ENCODE measurements at places on chromosomes 13 and 19.

GRCh38 chr19:16180611-16181010 is 4.6 kb upstream of the FAM32A start:
- no peak for DNase-seq

GRCh38 chr19:48672994-48673393 is at the start of gene NTN5:
TSS of gene NTN5 (minus strand) at chr19:48673017. CDS start at chr19:48670986, 2,031 bp downstream.
- no peak for DNase-seq

DNA sequence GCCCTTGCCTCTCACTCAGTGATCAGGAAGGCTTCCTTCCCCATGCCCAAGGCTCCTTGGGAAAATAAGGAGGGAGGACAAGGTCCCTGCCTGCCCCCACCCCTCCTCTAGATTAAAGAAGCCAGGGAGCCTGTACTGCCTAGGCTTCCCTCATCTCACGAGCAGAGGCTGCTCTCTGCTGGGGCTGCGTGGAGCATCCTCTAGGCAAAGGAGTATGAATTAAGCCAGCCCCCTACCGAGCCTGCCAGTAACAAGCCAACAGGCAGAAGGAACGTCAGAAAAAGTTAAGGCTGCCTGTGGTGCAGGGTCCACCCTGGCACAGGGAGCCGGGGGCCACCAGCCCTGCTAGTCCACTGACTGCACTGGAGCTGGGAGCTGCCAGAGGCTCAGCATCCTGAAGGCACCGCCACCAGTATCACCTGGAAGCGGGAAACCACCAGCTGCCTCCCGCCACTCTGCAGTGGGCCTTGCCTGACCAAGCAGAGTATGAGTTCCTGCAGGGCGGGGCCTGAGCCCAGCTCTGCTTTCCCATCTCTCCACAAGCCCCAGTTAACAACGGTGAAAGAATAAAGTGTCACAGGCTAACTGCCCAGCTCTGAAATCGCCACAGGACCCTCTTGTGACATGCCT is 6.8 kb downstream of the NAPA start:
- DNase-seq: no peak

GRCh38 chr13:114049026-114049425 is 75.2 kb upstream of the C13orf46 start:
- DNase-seq: no peak

GRCh38 chr19:4594201-4594600 is 34.7 kb upstream of the SEMA6B start:
- DNase-seq: no peak

- peak; percentile 72 for DNase-seq
Measured at GRCh38 chr19:1592024-1592754, 476 bp downstream of the MBD3 start.

- DNase-seq: no peak
Measured at GRCh38 chr19:4542896-4543841, 3.3 kb upstream of the LRG1 start.

Measured in activated CD4-positive, alpha-beta T cell treated with anti-CD3 and anti-CD28 coated beads for 1 hour (primary cell).